Stimulated activated CD8-positive, alpha-beta memory T cell treated with anti-CD3 and anti-CD28 coated beads, Interleukin-15, amount 100 ng/mL, for 48 hours (primary cell): ENCODE measurements at places on chromosomes 7 and 10.

- DNase-seq, result no peak
Measured at GRCh38 chr10:88082806-88083596, 219.6 kb downstream of the PTEN start.

DNA sequence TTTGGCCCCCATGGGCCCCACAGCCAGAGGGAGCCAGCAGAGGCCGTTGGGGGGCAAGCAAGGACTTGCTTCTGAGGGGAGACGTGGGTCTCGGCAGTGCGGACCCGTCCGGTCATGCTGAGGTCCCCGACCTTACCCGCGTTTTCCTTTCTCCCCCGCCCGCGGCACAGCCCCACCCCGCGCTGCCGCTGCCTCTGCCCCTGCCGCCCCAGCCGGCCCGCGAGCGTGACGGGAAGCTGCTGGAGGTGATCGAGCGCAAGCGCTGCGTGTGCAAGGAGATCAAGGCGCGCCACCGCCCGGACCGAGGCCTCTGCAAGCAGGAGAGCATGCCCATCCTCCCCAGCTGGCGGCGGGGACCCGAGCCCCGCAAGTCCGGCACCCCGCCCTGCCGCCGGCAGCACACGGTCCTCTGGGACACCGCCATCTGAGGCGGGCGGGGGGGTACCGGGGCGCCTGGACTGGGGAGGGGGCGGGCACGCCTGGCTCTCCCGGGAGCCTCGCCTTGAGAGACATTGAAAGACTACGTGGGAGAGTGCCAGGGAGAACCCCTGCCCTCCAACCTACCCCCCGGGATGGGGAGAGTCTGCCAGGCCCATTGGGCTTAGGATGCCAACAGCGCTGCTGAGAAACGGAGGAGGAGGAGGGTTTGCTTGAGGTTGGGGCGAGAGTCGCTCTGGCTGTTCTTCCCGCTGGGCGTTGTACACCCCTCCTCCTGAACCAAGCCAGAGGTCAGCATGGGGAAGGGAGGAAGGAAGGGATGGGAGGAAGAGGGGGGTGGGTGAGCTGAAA is 9.9 kb downstream of the NYAP1 start:
- no peak for DNase-seq

- no peak for DNase-seq
Measured at GRCh38 chr7:47946581-47947354, 1.5 kb downstream of the PKD1L1 start.

GRCh38 chr10:124036746-124037145 is 56.7 kb downstream of the CHST15 start:
- no peak for DNase-seq

DNA sequence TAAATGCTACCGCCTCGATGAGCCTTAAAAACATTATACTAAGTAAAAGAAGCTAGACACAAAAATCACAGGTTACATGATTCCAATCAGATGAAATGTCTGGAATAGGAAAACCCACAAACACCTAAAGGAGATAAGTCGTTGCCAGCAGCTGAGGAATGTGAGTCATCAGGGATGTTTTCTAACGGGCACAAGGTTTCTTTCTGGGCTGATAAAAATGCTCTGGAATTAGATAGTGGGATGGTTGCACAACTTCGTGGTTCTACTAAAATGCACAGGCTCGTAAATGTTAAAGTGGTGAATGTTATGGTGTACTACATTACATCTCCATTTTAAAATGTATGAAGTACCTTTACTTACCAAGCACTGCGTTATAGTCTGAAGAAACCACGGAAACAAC is 9.7 kb downstream of the ABLIM1 start:
- no peak for DNase-seq

- DNase-seq, result no peak
Measured at GRCh38 chr10:109374215-109374614, 549.1 kb downstream of the XPNPEP1 start.

DNA sequence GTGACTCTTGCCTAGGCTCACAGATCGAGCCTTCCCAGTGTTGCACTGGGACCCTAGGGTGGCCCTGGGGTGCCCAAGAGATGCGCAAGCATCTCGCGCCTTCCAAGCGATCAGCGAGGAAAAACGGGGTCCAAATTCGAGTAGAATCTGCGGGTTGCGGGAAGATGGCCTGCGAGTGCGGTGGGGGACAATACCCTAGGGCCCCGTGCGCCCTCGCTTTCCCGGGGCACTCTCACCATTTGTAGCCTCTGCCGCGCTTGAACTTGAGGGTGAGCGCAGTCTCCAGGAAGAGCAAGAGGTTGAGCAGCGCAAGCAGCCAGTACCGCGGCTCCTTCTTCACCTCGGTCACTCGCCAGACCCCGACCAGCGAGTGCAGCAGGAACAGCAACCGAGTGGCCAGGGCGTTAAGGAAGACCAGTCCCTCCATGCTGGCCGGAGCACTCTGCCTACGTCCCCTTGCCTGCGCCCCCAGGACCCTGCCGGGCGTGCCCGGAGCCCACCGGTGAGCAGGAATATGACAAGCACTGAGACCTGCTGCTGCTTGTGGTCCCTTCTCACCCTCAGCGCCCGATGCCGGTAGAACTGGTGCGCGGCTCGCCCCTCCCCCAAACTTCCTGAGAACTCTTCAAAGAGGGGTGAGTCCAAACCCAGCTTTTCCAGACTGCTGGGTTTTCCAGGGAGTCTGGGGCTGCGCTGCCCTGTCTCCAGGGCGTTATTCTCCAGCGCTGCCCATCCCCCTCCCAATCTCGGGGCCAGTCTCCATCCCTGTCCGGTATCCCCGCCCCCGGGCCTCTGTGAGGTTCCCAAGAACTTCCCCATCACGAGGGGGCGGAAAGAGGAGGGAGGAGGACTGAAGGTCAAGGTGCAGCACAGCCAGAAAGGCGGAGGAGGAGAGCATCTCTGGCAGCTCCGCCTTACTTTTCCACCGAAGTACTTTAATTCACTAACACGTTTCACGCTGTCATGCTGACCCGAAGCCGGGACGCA is at the start of gene TMEM26:
Gene TMEM26, minus strand, starts transcription at position 727 of the 987 bp plus-strand sequence. Its CDS starts 300 bp downstream, at position 427.
- no peak for DNase-seq

- DNase-seq, result no peak
Measured at GRCh38 chr10:93757136-93757535, 600 bp upstream of the LGI1 start.

GRCh38 chr10:391305-391704 is 256.1 kb downstream of the ZMYND11 start:
- DNase-seq, result no peak

DNA sequence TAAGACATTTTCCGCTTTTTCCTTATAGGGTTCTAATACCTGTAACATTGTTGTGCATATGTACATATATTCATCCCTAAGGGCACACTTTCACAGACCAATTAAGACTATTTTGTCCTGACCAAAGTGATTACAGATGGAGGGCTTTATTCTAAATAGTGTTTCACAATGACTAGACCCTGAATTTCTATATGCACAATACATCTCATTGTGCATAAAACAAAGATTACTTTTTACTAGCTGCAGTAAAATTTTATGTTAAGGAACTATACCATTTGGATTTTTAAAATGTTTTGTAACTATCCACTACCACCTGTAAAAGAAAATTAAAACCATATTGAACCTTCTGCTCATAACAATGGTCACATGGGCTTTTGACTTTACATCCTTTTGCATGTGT is 87.8 kb downstream of the CTTNBP2 start:
- DNase-seq, result no peak

DNA sequence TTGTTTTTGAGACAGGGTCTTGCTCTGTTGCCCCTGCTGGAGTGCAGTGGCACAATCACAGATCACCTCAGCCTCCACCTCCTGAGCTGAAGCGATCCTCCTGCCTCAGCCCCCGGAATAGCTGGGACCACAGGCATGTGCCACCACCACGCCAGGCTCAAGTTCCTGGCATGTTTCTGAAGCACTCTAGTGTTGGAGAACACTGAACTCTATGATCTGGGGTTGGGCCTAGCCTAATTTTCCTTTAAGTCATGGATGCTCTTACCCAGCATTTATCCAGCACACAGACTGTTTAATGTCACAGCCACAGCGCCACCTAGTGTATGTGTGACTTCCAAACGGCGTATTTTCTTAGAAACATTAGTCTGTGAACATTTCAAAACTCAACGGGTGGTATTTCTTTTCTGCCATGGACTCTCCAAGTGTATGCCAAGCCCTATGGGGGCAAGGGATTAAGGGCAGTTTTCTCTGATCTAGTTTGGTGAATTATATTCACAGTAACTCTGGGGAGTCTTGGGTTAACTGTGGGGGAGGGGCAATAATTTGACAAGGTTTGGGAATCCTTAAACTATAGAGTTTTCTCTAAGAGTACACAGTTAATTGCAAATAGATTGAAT is 91.8 kb downstream of the CREM start:
- peak; percentile 63 for DNase-seq

DNA sequence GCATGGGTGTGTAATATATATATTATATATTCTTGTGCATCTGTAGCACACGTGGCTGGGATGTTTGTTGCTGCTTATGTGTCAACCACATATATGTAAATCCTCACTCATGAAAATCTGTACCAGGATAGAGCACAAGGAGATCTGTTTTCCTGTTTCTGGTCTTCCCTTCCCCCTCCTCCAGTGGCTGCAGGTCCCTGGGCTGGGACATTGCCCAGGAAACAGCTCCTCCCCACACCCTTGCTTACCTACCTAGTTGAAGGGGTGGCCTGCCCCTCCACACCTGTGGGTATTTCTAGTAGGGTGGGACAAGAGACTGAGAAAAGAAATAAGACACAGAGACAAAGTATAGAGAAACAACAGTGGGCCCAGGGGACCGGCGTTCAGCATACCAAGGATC is 2.2 kb downstream of the SFXN3 start:
- DNase-seq, result no peak

- no peak for DNase-seq
Measured at GRCh38 chr10:73534857-73535256, 39.0 kb upstream of the PPP3CB start.
